ENCODE measurements at places on chromosomes 16 and 17.

DNA sequence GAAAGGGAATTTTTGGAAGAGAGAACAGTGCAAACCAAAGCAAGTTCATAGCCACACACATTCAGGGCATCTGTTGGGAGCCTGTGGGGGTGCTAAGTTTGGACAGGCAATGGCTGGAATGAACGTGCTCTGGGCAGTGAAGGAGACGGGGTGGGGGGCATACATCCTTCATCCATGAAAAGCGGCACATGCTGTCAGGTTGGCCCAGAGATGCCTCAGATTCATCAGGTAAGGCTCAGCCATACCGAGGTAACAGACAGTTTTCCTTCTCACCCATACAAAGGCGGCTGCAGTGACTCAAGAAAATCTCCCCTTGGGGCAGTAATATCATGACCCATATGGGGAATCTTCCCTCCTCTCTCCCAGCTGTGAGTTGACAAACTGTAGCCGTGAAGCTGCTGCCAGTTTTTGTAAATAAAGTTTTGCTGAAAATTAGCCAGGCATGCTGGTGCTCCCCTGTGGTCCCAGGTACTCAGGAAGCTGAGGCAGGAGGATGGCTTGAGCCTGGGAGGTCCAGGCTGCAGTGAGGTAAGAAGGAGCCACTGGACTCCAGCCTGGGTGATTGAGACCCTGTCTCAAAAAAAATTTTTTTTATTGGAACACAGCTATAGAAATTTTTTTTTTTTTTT is 9.2 kb upstream of the UBALD2 start:
- DNase-seq, result no peak

DNA sequence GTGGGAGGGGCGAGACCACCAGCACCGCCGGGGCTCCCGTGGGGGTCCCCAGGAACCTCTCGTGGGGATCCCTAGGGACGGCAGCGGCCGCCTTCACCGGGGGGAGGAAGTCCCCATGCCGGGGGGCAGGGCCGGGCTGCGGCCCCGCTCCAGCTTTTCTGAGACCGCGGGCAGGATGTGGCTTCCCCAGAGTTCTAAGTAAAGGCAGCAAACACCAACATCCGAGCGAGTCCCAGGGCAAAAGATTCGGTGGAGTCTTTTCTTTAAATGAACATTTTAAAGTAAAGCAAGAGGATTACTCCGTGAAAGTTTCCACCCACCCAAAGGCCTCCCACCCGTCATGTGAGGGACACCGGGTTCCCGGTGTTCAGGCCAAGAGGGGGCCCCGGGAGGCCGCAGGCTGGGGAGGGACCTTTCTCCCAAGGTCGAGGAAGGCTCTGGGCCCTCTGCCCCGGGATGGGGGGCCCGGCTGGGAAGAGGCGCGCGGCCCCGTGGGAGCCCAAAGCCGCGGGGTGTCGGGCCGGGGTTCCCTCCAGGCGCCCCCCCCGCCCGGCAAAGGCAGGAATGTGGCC is 137.2 kb upstream of the RPH3AL start:
- DNase-seq, result no peak

- DNase-seq, result peak; percentile 74
Measured at GRCh38 chr17:72592242-72592966, 471.6 kb downstream of the SOX9 start.

- DNase-seq, result no peak
Measured at GRCh38 chr17:9199571-9200551, 178.6 kb downstream of the NTN1 start.

GRCh38 chr17:82560802-82561428 is 41.4 kb downstream of the FOXK2 start:
- DNase-seq, result no peak

DNA sequence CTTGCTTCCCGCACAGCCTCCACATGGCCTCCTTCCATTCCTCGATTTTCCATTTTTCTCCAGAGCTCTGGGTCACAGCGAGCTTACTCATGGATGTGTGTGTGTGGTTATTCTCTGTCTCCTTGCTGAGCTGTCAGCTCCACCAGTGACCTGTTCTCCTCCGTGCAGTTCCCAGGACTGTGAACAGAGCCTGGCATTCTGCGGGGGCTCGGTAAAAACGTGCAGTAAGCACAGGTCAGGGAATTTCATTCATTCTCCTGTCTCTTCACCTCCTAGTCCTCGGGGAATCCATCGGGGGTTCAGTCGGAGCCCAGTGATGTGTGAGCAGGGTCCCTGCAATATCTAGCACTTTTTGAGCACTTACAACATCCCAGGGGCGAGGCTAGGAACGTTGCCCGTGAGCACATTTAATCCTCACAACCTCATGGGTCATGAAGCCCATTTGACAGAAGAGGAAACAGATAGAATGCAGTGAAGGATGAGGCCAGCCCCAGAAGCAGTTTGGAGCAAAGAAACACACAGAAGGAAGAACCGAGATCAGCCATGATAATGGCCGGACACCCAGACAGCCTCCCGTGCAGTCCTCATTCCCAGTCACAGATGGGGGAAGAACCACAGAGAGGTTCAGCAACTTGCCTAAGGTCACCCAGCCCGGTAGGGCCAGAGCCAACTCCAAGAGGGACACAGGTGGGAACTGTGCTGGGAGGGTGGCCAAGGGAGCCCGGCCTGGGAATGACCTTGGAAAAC is 183.2 kb upstream of the GSE1 start:
- DNase-seq, result no peak

- DNase-seq, result peak; percentile 48
Measured at GRCh38 chr16:69424935-69425784, 741 bp downstream of the CYB5B start.

DNA sequence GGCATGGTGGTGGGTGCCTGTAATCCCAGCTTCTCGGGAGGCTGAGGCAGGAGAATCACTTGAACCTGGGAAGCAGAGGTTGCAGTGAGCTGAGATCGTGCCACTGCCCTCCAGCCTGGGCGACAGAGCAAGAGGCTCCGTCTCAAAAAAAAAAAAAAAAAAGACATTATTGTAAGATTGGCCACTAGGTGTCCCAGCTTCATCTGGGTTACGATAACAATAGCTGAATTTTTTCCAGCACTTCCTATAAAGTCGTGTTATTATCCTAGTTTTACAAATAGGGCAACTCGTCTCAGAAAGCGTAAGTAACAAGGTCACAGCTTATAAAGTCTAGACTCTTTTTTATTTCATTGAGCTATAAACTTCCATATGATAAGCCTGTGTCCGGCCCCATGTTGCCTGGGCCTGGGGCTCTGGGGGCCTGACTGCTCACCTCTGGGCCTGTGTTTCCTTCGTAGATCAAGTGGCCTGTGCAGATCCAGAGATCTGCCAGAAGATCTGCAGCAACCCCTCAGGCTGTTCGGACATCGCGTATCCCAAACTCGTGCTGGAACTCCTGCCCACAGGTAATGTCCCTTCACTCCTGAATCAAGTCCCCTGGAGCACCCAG is 60.5 kb downstream of the SLC5A11 start:
- peak; percentile 19 for DNase-seq

- DNase-seq, result no peak
Measured at GRCh38 chr16:66293207-66293735, 73.2 kb upstream of the CDH5 start.

GRCh38 chr16:84964386-84965128 is 46.8 kb downstream of the ZDHHC7 start:
- no peak for DNase-seq

DNA sequence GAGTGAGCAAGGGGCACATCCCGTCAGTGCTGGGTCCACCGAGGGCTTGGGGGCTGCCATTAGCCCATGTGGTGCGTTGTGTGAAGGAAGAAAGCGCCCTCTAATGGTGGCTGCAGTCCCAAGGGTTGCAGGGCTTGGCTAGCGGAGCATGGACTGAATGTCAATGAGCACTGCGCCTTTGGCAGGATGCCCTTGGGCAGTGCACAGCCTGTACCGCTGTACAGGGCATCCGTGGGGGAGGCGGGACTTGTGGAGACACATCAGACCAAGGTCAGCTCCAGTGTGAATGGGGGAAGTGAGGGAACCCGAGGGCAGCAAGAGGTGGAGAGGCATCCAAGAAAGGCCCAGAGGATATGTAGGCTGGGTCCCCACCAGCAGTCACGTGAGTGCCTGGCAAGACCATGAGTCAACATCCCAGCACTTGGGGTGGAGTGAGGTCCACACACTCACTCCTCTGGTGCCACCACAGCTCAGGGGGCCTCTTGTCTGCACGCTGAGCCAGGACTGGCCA is 75.5 kb upstream of the MED9 start:
- peak; percentile 18 for DNase-seq

GRCh38 chr17:50046179-50046578 is 9.7 kb upstream of the ITGA3 start:
- no peak for DNase-seq

DNA sequence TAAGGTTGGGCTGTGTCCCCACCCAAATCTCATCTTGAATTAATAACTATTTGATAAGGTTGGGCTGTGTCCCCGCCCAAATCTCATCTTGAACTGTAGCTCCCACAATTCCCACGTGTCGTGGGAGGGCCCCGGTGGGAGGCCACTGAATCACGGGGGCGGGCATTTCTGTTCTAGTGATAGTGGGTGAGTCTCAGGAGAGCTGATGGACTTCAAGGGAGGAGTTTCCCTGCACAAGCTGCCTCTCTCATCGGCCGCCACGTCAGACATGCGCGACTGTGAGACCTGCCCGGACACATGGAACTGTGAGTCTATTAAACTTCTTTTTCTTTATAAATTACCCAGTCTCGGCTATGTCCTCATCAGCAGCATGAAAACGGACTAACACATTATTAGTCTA is 44.9 kb upstream of the METRNL start:
- no peak for DNase-seq

GRCh38 chr16:60727851-60728250 is 1308.4 kb downstream of the CDH8 start:
- DNase-seq, result no peak

- DNase-seq, result no peak
Measured at GRCh38 chr16:31519759-31520431, 7.8 kb upstream of the AHSP start.

GRCh38 chr16:89689142-89689541 is 2.7 kb downstream of the CDK10 start:
- DNase-seq, result no peak

GRCh38 chr16:7755347-7755882 is 422.8 kb downstream of the RBFOX1 start:
- no peak for DNase-seq

- DNase-seq, result no peak
Measured at GRCh38 chr16:23855010-23855409, 19.2 kb downstream of the PRKCB start.

GRCh38 chr17:60656499-60656898 is 21.2 kb upstream of the BCAS3 start:
- DNase-seq, result no peak

GRCh38 chr16:27922433-27922832 is 141.1 kb downstream of the GSG1L start:
- DNase-seq, result no peak

GRCh38 chr16:13435415-13435814 is 484.5 kb upstream of the ERCC4 start:
- no peak for DNase-seq

DNA sequence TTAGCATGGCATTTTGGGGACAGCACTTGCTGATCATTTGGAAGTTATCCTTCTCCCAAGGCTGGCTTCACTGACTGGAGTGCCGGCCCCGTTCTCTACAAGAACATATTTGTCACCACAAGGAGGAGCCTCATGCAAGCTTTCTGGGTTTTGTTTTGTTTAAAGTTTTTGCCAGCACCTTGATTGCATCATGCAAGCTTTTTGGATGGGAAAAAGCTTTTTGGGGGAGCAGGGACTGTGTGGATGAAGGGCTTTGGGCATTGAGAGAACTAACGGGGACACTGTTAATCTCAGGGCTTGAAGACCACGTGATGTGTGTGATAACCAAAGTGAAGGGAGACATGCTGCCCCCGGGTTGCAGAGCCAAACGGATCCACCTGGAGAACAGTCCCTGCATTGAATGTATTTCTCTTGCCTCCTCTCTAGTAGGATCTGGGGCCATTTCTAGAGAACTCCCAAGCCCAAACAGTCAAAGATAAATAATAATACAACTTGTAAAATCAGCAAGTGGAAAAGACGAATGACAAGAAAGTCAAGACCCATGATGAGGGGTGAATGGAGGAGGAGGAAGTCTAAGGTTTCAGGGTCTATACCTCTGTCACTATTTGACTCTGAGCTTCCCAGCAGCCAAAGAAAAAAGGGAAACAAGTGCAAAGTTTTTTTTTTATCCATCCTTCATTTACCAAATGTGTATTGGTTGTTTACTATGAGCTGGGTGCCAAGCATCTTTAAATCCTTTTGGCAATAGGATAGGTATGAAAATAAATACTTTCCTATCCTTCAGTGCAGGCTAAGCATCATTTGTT is 17.2 kb downstream of the TMEM114 start:
- peak; percentile 38 for DNase-seq

DNA sequence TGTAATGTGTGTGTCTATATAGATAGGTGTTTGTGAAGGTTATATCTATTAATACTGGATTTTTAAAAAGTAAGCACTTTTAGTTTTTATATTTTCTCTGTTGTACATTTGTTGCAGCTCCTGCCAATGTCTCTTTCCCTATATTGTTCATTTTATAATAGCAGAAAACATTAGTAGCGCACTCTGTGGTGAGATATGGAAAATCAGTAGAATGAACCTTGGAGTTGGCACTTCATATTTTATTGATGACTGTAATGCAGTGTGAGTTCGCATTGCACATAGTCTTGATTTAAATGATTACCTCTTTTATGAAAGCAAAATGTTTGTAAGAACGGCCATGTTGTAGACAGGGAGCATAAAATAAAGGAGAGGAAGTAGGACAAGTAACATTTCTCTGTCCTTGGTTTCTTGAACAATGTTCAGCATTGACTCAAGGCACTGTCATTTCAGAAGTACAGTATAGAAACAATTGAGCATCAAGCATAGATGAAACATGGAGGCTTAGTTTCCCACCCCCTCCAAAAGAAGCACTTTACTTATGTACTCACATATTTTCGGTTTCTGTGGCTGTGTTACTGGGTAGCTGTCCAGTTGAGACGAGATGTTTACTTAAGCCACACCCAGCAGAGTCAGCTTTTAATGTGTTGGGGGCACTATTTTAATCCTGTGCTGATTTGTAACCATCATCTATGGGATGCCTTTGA is 74.0 kb downstream of the TANC2 start:
- DNase-seq, result no peak

DNA sequence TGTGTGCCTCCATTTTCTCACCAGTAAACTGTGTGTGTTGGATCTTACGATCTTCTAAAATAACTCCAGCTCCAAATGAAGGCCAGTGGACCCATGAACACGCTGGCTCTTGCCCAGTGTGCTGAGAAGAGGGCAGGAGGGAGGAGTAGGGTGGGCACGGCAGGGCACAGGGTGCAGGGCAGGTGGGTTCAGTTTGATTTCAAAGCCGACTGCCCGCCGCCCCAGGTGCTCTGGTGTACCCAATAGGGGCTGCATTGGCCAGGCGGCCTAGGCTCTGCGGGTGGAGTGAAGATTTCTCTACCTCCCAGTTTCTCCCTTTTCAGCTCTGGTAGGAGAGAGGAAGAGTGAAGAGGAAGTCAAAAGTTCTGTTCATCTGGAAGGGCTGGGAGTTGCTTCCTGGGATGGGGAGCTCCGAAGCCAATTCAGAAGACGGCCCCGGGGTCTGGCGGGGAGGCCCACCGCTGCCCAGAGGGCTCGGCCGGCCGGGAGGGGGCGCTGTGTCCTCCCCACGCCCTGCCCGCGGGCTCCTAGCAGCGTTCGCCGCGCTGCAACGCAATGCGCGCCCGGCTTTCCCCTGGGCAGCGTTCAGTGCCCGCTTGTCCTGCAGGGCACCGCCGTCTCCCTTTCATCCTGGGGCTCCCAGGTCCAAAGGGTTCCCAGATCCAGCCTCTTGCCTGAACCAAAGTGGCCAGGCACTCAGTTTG is 1.1 kb upstream of the CRHR1 start:
- DNase-seq, result no peak

All from HT-29 (cell line).